ENCODE measurements at places on chromosomes 6 and 20. TPM values are rescaled to one million over a fixed set of nuclear protein-coding genes. Genes with fewer than 3 reads are reported as not detected.

DNA sequence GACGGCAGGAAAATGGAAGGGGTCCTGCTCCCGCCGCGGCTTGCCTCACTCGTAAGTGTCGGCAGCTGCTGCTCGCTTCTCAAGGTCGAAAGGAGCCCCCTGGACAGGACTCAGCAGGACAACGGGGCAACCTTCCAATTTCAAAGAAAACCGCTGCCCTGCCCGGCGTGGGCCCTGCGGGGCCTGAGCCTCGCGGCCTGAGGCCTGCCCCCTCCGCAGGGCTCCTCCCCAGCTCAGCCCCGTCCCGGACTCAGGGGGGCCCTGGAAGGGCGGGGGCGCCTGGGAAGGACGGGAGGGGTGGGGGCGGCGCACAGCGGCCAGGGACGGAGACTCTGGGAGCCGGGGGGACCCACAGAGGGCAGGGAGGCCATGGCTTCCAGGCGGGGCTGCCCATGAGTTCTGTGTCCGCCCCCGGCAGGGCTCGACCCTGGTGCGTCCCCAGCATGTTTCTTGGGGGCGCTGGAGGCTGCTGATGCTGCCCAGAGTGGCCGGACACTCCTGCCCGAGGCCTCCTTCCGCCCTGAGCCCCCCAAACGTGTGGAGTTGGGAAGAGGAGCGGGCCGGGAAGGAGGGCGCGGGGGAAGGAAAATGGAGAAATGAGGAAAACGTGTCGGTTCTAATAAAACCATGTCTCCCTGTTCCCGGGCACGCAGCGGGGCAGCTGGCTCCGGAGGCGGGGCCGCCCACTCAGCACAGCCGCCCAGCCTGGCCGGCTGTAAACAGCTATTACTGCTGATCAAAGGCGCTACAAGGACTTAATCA, 114.6 kb downstream of the DLL1 start:
- no peak for DNase-seq

- DNase-seq = no peak
These were observed 175.4 kb upstream of the FLRT3 start for GRCh38 chr20:14512839-14513238.

Gene DPPA5
- not detected for polyA plus RNA-seq

DNA sequence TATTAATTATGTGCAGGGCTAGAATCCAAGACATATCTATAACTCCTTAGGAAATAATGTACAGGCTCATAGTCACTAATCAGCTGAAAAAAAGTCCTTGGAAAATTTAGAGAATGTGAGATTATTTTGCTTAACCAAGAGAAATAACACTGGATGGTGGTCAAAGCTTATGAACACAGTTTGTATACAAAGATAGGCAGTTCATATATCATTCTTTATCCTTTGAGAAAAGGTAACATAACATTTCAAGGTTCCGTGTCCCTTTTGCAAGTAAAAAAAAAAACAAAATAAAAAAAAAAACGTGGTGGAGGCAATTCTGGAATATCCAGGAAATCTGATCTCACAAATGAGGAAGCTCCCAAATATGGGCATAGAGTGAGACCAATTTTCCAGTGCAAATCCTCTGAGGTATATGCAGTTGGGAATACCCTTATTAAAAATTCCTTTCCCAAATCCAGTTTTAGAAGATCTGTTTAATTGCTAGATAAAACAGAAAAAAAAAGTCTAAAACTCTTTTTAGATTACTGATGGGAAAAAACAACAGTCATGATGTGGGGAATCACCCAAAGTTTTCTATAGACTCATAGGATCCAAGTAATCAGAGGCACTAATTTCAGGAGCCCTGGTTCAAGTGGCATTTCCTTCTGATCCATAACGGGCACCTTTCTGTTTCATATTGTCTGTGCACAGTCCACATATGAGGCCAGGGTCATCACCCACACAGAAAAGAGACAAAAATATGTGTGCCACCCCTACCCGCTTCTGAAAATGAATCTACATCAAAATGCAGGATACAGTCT, 17.7 kb upstream of the TNFAIP3 start:
- no peak for DNase-seq

DNA sequence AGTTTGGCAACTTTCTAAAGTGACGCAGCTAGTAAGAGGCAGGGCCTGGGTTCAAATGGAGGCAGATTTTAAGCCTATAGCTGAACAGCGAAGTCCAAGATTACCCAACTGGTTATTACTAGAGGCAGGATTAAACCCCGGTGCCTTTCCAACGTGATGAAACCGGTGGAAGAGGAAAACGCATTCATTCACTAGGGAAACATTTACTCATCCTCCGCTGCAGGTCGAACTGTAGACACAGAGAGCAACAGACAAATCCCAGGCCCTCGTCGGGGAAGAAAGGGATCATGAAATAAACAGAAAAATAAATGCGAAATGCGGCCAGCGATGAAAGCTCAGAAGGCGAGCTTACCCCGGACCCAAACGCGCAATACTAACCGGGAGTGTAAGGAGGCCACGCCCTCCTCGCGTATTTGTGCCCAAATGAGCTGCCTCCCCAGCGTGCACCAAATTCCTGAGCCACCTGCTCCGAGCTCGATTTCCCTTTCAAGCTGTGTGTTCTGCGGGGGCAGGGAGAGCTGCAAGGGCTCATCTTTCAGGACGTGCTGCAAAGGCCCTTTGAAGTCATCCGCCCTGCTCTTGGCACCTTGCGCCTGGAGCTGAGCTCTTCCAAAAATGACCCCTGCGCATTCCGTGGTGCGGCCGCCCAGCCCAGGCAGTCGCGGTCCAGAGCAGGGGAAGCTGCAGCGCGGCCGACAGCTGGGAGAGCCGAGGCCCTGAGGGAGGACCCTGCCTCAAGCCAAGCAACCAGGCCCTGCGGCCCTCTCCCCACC, 46.9 kb downstream of the PDYN start:
- DNase-seq = no peak

DNA sequence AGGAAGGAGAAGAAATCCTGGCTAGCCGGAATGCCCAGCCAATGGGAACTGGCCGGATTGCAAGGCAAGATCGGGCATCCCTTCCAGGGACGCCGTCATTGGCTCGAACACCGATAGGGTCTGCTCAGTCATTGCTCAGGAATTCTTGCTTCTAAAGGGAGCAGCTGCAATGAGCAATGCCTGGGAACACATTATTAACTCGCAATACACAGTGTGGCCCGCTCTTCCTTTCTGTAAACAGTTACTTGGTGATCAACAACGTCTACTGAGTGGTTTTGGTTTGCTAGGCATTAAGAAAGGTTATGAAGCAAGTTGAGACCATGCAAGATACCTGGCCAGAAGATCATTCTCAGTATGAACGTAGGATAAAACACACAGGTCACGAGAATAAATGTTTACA, 165.4 kb upstream of the CITED2 start:
- DNase-seq = no peak

DNA sequence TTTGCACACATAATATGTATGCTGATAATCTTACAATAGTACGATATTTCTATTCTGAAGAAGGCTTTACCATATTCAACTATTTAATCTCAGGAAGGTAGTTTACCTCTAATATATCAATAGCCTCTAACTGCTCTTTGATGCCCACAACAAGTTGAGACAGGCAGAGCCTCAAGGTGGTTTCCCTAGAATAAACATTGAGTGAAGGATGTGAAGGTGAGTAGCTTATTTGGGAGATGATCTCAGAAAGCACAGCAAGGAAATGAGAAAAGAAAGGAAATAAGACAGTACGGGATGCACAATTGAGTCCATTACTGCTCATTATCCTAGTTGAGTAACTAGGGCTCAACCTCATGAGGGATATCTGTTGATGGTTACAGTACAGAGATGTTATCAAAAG, 638.4 kb downstream of the MAFB start:
- DNase-seq = peak; percentile 75

GRCh38 chr20:38460040-38460623, 12.5 kb upstream of the RALGAPB start:
- peak; percentile 88 for DNase-seq

GRCh38 chr6:16570946-16571345, 190.3 kb downstream of the ATXN1 start:
- DNase-seq = no peak

GRCh38 chr6:10957414-10957886, 70.6 kb downstream of the SYCP2L start:
- DNase-seq = no peak

DNA sequence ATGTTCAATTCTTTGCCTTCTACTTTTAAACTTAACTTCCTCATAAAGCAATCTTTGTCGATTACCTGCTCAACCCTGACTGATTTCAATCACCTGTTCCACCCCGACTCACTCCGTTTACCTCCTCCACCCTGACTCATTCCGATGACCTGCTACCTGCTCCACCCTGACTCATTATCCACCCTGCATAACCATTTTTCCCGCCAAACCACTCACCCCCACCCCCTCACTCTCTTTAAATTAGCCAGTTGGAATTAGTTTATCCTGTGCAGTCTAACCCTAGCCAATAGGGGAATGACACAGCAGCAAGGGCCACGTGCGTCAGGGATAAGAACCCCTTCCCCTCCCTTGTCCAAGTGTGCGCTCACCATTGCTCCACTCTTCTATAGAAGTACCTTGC, 56.7 kb upstream of the MRAP2 start:
- DNase-seq = peak; percentile 16

Gene DNMT3B
- 0.63 TPM for polyA plus RNA-seq

Gene HLA-DOB
- 13.3 TPM for polyA plus RNA-seq

DNA sequence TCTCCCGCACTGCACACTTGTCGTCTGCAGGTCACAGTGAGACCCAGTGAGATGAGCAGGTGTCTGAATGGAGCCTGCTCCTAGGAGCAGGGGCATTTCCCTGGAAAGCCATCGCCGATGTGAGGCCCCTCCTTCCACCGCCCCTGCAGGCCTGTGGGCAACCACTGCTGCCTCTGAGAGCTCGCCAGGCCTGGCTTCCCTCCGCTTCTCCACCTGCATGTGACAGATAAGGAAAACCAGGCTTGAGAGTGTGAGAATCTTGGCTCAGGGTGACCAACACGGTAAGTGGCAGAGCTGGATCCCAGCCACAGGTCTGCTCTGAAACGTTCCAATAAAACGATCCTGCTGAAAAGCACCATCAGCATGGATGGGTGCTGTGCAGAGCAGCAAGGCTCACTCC, 332.8 kb downstream of the CDH4 start:
- no peak for DNase-seq

Gene TOX2
- polyA plus RNA-seq = 0.96 TPM

Gene TRAPPC3L
- 0.18 TPM for polyA plus RNA-seq

- no peak for DNase-seq
These were observed 674.6 kb downstream of the PHF3 start for GRCh38 chr6:64310214-64310613.

GRCh38 chr20:52312132-52312729, 120.7 kb upstream of the ZFP64 start:
- DNase-seq = peak; percentile 32

Gene AGER
- 1.8 TPM for polyA plus RNA-seq

- peak; percentile 70 for DNase-seq
These were observed 7.2 kb upstream of the CTAGE9 start for GRCh38 chr6:131717836-131718542.

GRCh38 chr20:20970841-20971240, 135.3 kb downstream of the LINC00237 start:
- DNase-seq = no peak

Gene PLEKHG1
- 8.6 TPM for polyA plus RNA-seq

- no peak for DNase-seq
These were observed 67.1 kb downstream of the GFOD1 start for GRCh38 chr6:13420269-13420668.

- DNase-seq = no peak
These were observed 19.2 kb downstream of the ASIP start for GRCh38 chr20:34260208-34260942.

- no peak for DNase-seq
These were observed 144.8 kb upstream of the CEP162 start for GRCh38 chr6:84372290-84372689.

DNA sequence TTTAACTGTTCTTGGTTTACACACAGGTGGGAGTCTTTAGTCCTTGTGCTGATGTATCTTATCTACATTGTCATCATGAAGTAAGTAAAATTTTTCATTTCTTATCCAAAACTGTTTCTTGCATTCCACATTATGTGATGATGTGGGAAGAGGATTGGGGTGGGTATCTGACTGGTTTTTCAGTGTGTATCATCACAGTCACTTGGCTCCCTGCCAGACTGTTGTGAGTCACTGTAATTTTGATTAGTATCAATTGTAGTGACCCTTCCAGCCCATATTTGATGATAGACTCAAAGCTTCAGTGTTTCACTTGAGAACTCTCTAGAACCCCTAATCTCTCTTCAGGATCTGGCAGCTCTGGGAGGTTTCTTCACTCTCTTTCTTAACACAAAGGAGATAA, 84.5 kb upstream of the RIN2 start:
- DNase-seq = peak; percentile 41

GRCh38 chr6:11595903-11596302, 58.4 kb downstream of the TMEM170B start:
- DNase-seq = no peak

DNA sequence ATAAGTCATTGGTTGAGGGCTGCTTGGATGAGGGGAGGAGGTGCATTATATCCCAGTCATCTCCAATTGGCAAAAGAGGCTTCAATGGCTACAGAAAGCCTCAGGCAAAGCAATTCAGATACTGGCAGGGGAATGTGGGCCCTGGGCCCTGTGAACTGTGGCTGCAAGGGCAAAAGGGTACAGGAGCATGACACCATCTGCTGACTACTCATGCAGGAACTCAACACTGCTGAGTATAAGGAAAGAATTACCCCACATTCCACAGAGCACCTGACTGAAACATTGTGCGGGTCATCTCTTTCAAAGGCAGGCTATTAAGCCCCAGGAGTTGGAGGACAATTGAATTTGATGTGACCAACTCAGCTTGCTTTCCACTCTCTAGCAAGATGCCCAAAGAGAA, 92.1 kb upstream of the SPTLC3 start:
- DNase-seq = peak; percentile 12

- no peak for DNase-seq
These were observed 17.7 kb downstream of the LOC128125822 start for GRCh38 chr6:63589952-63590411.

DNA sequence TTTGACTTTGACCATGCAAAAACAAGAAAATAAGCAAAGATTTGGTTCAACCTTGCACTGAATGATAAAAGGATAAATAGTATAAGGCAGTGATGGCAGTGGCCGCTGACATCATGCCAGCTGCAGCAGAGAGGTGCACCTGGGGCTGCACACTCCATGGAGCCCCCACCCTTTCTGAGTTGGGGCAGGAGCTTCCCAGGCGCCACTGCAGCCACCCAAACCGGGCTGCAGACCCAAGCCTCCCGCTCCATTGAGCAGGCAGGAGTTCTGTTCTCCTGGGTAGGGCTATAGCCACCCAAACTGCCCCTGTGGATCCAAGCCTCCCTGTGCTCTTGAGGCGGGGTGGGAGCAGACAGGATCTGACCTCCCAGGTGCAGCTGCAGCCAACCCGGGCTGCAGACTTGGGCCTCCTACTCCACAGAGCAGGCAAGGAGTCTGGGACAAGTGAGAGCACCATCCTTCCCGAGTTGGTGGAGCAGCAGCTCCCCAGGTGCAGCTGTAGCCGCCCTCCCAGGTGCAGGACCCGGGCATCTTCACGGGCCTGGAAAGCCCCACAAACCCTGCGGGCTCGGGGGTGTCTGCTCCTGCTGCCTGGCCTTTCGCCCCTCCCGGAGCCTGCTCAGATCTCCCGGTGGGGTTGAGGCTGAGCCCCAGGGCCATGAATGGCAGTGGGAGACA, 537.9 kb downstream of the TENT5A start:
- DNase-seq = no peak

GRCh38 chr6:99276747-99277146, 72.7 kb downstream of the FAXC start:
- DNase-seq = peak; percentile 32

Gene EYS
- 0.14 TPM for polyA plus RNA-seq
